ENCODE measurements at places on chromosomes 7 and 10. TPM values are rescaled to one million over a fixed set of nuclear protein-coding genes. Genes with fewer than 3 reads are reported as not detected.

Gene PLEKHS1
- not detected for total RNA-seq

Gene IFT22
- total RNA-seq = 26.0 TPM

Gene TACR2
- 0.46 TPM for total RNA-seq

Gene CNOT4
- total RNA-seq = 43.7 TPM

Gene EBF3
- total RNA-seq = 6.6 TPM

Gene WAPL
- total RNA-seq = 38.0 TPM

Gene SRRM3
- 0.69 TPM for total RNA-seq

Gene MUC12
- total RNA-seq = not detected

Gene VSTM2A
- not detected for total RNA-seq

Gene ODAD2
- total RNA-seq = not detected

Gene TRIM50
- 0.79 TPM for total RNA-seq

Gene ADIRF
- total RNA-seq = 37.8 TPM

Gene METTL27
- total RNA-seq = not detected
